Fibroblast of villous mesenchyme (primary cell): ENCODE measurements at places on chromosomes 13 and 19.

DNA sequence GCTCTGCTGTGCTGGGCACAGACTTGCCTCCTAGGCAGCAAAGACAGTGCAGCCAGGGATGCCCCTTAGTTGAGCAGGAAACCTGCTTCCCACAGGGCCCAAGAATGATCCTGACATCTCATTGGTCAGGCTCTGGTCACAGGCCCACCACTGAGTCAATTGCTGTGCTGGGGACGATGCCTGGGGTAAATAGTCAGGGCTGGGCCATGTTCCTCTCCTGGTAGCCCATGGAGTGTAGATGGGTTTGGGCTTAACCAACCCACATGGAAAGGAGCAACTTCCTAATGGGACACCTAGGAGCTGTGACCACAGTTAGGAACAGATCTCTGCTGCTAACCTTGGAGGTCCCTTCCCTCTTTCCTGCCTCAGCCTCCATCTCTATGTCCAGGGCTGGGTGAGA, 212.5 kb upstream of the ZNF536 start:
- DNase-seq: no peak

GRCh38 chr13:70792121-70792520, 683.9 kb upstream of the KLHL1 start:
- no peak for DNase-seq

GRCh38 chr13:21230516-21230915, 54.1 kb downstream of the MRPL57 start:
- DNase-seq: no peak

GRCh38 chr19:824885-825284, 2.8 kb upstream of the AZU1 start:
- DNase-seq: no peak
